Kidney tubule cell (primary cell): ENCODE measurements at places on chromosomes 12 and 14.
A peak's percentile ranks its signal among the peaks of the same experiment; 100 is the strongest.

GRCh38 chr14:21343035-21343794, 40.6 kb downstream of the SUPT16H start:
- peak; percentile 17 for DNase-seq

DNA sequence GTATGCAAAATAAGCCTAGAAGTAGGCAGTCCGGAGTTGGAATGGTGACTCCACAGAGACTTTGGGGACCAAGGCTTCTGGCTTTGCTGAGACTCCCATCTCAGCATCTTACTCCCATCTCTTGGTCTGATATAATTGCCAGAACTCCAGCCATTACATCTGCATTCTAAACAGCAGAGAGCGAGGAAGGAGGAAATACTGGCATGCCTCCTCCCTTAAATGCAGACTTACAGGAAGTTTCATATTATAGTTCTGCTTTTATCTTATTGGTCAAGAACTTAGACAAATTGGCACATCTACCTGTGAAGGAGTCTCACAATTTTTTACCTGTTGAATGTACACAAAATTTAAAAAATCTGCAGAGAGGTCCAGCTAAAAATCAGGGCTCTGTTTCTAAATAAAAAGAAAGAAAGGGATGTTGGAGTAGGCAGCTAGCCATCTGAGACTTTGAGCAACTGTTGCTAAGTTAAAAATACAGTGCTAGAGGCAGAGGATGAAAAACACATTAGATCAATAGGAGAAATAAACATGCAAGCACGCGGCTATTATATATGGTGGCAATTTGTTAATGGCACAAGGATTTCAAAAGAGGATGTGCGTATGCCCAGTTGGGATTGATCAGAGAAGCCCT, 209.9 kb upstream of the HMGA2 start:
- DNase-seq: no peak

- peak; percentile 86 for DNase-seq
Observed at GRCh38 chr14:105090493-105091053, 25.3 kb upstream of the GPR132 start.

DNA sequence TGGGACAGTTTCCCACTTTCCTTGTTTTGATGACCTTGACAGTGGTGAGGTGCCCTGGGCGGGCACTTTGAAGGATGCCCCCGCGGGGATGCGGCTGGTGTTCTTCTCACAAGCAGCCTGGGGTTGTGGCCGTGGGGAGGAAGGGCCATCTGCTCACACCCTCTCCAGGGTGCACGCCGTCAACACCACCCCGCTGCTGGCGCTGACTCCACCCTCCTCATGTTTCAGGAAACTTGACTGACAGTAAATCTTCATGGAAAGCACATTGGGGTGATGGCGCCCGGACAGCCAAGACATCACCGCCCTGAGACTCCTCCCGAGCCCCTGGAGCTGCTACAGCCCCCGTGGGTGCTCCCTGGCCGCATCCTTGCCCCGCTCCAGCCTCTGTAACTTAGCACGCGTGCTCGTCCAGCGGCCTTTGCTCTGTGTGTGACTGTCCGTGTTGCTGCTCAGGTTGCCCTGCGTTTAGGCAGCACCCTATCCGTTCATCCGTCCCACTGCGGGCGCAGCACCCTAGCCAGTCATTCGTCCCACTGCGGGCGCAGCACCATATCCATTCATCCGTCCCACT, 150.2 kb upstream of the C14orf180 start:
- no peak for DNase-seq

DNA sequence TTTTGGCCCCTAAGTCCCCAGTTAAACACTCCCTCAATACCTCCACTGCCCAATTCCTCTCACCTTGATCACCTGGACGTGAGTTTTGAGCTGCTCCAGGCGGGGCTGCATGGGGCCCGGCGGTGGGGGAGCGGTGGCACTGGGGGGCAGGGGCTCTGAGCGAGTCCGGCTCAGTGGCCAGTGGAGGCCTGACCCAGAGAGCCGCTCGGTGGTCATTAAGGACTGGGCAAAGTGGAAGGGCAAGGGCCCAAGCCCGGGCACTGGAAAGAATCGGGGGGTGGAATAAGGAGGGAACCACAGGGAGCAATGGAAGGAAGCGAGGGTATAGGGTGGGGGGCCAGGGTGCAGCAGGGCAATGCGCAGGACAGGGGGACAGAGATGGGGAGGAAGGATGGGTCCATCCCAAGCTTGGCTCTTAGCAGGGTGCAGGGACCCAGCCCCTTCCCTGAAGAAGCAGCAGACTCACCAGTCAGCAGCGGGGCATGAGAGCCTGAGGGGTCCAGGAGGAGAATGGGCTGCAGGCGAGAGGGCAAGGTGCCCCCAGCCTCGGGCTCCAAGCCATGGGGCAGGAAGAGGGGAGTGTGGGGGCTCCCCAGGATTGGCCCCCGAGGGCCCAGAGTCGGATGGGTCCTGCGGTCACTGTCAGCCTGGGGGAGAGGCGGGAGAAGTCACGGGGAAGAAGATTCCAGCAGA, 22.2 kb downstream of the SLC48A1 start:
- no peak for DNase-seq

DNA sequence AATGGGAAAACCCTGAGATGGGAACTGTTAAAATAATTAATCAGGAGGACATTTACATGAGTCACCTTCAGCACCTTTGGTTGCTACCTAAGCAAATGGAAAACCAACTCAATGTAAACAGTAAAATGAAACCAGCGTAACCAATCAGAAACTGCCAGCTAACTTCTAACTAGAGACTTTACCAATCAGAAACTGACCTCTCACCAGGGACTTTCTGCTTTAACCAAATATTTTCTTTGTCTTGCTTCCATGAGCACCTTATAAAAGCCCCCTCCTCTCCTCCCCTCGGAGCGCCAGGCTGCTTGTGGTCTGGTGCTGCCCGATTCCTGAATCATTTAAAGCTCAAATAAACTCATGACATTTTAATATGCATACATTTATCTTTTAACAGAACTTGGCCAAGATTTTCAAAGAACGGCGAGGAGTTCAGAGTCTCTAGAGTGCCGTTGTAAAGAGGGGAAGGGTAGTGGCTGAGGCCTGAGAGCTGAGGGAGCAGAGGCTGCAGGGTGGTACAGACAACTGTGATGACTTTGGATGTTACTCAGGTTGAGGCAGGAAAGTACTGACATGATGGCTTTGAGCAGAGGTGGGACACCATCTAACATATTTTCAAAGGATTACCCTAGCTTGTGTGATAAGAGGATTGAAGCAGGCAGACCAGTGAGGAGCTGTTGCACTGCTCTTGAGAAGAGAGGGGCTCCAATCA, 183.6 kb downstream of the CRADD start:
- peak; percentile 70 for DNase-seq

- no peak for DNase-seq
Observed at GRCh38 chr12:59010118-59010517, 89.8 kb upstream of the LRIG3 start.

DNA sequence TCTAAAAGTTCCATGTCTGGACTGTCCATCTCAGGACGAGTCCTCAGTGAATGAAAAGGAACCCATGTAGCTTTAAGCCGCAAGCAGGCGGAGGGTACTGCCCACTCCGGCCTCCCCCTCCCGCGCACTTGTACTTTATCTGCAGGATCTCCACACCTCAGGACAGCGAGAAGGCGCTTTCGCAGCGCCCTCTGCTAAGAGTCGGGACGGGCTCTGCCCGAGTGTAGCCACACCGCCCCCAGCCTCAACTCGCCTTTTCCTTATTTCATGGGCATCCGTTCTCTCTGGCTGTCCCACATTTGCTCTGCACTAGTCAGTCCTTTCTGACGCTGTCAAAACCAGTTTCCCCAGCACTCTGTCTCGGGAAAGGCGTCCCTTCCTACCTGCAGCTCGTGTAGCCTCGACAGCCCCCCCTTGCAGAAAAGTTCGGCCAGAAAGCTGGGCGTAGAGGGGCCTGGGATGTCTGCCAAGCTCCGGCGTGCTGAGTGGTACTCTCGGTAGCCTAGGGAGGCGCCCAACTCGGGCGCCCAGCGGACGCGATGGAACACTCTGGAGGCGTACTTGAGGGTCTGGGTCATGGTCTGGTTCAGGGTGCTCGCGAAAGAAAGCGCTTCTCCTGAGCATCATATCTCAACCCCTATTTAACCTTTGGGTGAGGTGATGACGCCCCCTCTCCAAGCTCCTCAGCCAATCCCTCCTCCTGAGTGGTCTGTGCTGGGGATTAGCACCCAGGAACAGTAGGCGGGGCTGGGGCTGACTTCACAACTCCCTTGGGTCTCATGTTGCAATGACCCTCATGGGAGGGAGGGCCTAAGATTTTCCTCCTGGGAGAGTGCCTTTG, at the start of gene CYP27B1:
Gene CYP27B1, minus strand, starts transcription at position 615 of the 841 bp plus-strand sequence. Its CDS starts 37 bp downstream, at position 578.
- peak; percentile 31 for DNase-seq

GRCh38 chr14:96257056-96257455, 1.0 kb downstream of the BDKRB1 start:
- no peak for DNase-seq

DNA sequence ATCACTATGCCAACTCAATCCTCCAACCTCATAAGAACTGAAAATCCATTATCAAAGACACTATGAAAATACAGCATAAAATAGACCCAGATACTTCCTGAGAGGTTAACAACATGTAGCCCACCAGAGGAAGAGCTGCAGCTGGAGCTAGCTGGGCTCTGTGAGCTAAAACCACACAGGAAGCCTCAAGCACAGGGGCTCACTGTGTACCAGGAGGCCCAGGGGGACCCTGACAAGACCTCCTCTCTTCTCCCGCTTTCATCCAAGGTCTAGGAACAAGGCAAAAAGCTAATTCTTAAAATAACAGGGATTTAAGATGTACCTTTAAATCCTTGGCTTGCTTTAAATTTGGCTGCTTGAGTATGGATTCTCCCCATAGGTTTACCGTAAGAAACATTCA, 53.6 kb downstream of the EIF2S3B start:
- DNase-seq: no peak

- peak; percentile 39 for DNase-seq
Observed at GRCh38 chr14:68894802-68895703, 84.0 kb downstream of the ACTN1 start.

- DNase-seq: no peak
Observed at GRCh38 chr14:30925254-30925653, 50.9 kb downstream of the COCH start.

- DNase-seq: no peak
Observed at GRCh38 chr14:38999949-39000348, 103.1 kb downstream of the SEC23A start.

GRCh38 chr12:68839183-68840147, 31.5 kb downstream of the MDM2 start:
- no peak for DNase-seq

GRCh38 chr14:23023022-23023794, 11.5 kb downstream of the PSMB5 start:
- DNase-seq: no peak

- DNase-seq: no peak
Observed at GRCh38 chr14:39085933-39086332, 17.1 kb downstream of the SEC23A start.

DNA sequence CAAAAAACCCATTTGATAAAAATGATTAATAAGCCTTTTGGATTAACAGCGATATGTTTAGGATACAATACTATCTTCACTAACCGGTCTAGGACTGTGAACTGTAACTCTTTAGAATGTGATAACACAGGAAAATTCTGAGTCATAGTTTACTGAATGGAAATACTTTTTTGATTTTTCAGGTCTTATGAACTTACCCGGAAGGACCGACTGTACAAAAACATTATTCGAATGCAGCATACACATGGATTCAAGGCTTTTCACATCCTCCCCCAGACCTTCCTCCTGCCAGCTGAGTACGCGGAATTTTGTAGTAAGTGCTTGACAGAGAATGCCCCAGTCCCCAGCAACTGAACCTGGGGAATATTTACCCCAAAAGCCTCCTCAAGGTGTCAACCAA, 29.0 kb downstream of the TTLL5 start:
- DNase-seq: no peak

GRCh38 chr14:24944800-24945199, 105.1 kb downstream of the STXBP6 start:
- DNase-seq: no peak

GRCh38 chr14:103680491-103681231, 34.6 kb downstream of the XRCC3 start:
- DNase-seq: no peak

GRCh38 chr14:58733451-58734208, 95.9 kb downstream of the DACT1 start:
- no peak for DNase-seq

DNA sequence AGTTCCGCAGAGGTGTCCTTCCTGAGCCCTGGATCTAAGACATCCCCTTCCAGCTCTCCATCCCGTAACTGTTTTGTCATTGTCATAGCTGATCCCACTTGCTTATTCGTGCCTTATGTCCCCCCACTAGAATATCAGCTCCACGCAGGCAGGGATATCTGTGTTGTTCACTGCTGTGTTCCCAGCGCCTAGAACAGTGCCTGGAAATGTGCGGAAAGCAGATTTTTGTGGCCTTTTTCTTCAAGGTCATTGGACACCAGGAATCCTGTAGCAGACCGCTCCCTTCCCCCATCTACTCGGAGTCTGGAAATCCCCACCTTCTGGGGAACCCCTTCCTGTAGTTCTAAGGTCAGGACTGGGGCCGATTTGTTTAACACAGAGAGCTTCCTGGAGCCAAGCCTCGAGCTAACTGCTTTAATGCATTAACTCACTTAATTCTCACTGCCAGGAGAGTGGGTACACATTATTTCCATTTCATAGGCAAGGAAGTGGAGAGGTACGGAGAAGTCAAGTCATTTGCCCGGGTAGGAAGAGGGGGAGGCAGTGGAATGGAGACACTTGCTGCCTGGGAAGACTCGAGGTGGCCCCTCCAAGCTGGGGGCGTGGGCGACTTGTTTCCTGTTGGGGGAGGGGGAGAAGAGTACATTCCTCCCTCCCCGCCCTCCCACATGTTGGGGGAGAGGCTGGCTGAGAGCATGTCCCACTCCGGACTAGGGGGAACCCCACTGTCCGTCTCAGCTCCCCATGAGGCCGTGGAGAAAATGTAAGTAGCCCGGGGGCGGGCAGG, 1.2 kb upstream of the SH2B3 start:
- peak; percentile 92 for DNase-seq

GRCh38 chr14:100321473-100322137, 1.5 kb upstream of the SLC25A47 start:
- DNase-seq: no peak

DNA sequence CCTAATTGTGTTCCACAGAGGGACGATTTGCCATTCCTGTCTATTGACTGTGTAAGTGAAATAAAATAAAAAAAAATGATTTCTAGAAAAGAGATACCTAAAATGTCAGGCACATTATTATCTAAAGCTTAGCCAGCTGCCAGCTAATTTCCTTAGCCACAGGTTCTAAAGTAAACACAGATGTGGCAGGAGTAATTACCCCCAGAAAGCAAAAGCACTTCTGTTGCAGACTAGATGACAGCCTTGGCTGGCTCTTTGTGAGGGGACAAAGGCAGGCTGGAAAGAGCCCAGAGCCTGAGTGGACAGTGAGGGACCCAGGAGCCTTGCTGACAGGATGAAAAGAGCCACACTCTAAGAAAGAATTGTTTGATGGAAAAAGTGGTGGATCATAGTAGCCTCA, 418.1 kb downstream of the LRIG3 start:
- no peak for DNase-seq

GRCh38 chr12:26492406-26492805, 297.0 kb downstream of the SSPN start:
- DNase-seq: peak; percentile 81
